ENCODE measurements at places on chromosomes 6 and 20. TPM values are rescaled to one million over a fixed set of nuclear protein-coding genes. Genes with fewer than 3 reads are reported as not detected.

HBS1L gene
- total RNA-seq = 68.6 TPM

KCNK17 gene
- 0.24 TPM for total RNA-seq

- DNase-seq = no peak
Measured at GRCh38 chr6:27720607-27721580, 191.3 kb downstream of the OR2B2 start.

DNA sequence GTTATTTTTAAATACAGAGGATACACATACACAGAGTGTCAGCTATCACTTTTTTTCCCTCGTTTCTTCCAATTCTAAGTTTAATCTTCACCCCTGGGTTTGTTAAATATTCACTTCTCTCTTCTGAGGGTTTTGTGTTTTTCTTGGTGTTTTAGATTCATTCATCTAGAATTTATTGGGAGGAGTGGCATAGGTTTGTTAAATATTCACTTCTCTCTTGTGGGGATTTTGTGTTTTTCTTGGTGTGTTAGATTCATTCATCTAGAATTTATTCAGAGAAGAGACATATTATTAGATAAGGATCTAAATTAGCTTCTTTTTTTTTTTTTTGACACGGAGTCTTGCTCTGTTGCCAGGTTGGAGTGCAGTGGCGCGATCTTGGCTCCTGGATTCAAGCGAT is 3.9 kb downstream of the GTF2H5 start:
- no peak for DNase-seq

- DNase-seq = no peak
Measured at GRCh38 chr6:25369433-25370177, 90.4 kb downstream of the CARMIL1 start.
